A549 treated with CpdA at 1 μM for 4 hours (cell line): ENCODE measurements at places on chromosomes 16 and 17. TPM values are rescaled to one million over a fixed set of nuclear protein-coding genes. Genes with fewer than 3 reads are reported as not detected.

HEATR9 gene
- total RNA-seq: not detected in 5 replicates

CCL7 gene
- total RNA-seq: 0.19 to 0.82 TPM (median 0.61 TPM) in 5 replicates

ABCC6 gene
- total RNA-seq: 0.69 to 1.2 TPM (median 0.87 TPM) in 5 replicates

PKMYT1 gene
- total RNA-seq: 62.4 to 91.1 TPM (median 87.4 TPM) in 5 replicates

HID1 gene
- 6.6 to 8.5 TPM (median 7.2 TPM) in 5 replicates for total RNA-seq

CDH13 gene
- not detected in 5 replicates for total RNA-seq

PPY gene
- total RNA-seq: not detected in 5 replicates

CTRB1 gene
- not detected in 5 replicates for total RNA-seq

CRK gene
- total RNA-seq: 75.9 to 85.1 TPM (median 79.6 TPM) in 5 replicates

TANC2 gene
- 11.3 to 22.8 TPM (median 19.6 TPM) in 5 replicates for total RNA-seq
